Ammon's horn (tissue), 1 donor: ENCODE measurements at places on chromosomes 11 and 22.

- DNase-seq: no peak
Observed at GRCh38 chr11:16759857-16760508, 21.5 kb downstream of the C11orf58 start.

- DNase-seq: no peak
Observed at GRCh38 chr11:61728940-61729219, 23.6 kb upstream of the MYRF start.

- DNase-seq: no peak
Observed at GRCh38 chr11:126871792-126872191, 128.8 kb downstream of the KIRREL3 start.

DNA sequence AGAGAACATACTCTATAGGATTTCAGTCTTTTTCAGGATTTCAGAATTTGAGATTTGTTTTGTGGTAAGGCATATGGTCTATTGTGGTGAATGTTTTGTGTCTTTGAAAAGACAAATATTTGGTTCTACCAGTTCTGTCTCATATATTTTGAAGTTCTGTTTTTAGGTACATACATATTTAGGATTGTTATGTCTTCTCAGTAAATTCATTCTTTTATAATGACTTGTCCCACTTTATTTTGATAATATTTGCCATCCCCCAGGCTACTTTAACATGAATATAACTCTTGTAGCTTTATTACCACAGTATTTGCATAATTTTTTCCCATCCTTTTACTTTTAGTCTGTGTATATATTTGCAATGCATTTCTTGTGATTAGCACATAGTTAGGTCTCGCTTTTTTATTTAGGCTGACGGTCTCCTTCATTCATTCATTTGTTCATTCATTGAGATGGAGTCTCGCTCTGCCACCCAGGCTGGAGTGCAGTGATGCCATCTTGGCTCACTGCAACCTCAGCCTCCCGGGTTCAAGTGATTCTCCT is 32.1 kb downstream of the MTMR3 start:
- no peak for DNase-seq

GRCh38 chr22:22789233-22789921 is 98.2 kb upstream of the IGLL5 start:
- no peak for DNase-seq

- no peak for DNase-seq
Observed at GRCh38 chr22:45422237-45422983, 8.9 kb downstream of the RIBC2 start.

GRCh38 chr11:19368726-19369375 is 128.1 kb upstream of the E2F8 start:
- DNase-seq: no peak

DNA sequence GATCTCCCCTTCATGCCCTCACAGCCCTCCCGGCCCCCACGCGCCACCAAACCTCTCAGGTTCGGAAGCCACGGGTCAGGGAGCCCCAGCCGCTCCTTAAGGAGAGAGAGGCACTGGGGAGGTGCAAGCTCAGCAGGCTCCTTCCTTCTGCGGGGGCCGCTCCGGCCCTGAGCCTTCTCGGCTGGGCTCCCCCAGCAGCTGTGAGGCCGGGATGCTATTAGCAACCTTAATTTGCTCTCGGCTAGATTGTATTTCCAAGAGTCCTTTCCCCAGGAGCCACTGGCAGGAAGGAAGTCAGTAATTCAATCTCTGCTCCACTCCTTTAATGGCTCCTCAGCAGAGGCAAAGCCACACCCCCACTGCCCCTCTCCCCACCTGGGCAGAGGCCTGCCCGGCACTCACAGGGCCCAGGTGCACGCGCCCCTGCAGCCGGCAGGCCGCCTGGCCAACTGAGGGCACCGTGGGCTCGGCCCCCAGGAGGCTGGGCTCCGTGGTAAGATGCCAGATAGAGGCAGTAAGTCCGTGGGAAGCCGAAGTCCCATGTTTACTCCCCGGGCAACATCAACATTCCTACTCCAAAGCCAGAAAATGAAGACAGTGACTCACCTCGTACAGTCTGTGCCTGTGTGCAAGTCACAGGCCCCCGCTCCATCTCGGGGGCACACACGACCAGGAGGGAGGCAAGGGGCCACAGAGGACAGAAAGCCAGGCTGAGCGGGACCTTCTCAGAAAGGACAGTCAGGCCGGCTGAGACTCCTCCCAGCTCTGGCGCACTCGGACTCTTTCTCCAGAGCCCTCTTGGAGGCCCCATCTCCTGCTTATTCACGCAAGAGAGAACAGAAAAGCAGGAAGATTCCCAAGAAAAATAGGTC is 5.2 kb downstream of the IGSF9B start:
- DNase-seq: no peak

- no peak for DNase-seq
Observed at GRCh38 chr11:78652843-78653239, 78.2 kb upstream of the NARS2 start.

GRCh38 chr11:75558939-75559843 is 2.9 kb upstream of the SERPINH1 start:
- no peak for DNase-seq

DNA sequence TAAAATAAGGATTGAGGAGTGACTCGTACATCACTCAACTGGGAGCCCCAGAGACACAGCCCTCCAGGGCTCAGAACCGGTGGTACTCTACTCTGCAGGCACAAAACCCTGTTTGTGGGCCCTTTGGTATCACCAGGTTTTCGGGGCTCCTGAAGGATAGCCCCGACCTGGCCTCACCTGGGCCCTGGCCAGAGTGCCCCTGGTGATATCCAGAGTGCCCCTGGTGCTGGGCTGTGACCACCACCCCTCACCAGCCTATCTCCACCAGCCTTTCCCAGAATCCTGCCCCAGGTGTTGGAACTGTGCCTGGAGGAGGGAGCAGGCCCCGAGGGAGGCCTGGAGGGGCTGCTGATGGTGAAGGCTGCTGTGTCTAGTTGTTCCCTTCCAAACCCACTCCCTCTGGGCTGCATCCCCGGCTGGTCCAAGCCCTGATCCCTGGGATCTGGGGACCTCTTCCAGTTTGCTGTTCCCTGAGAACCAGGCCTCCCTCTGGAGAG is 2.2 kb upstream of the GGT5 start:
- no peak for DNase-seq

DNA sequence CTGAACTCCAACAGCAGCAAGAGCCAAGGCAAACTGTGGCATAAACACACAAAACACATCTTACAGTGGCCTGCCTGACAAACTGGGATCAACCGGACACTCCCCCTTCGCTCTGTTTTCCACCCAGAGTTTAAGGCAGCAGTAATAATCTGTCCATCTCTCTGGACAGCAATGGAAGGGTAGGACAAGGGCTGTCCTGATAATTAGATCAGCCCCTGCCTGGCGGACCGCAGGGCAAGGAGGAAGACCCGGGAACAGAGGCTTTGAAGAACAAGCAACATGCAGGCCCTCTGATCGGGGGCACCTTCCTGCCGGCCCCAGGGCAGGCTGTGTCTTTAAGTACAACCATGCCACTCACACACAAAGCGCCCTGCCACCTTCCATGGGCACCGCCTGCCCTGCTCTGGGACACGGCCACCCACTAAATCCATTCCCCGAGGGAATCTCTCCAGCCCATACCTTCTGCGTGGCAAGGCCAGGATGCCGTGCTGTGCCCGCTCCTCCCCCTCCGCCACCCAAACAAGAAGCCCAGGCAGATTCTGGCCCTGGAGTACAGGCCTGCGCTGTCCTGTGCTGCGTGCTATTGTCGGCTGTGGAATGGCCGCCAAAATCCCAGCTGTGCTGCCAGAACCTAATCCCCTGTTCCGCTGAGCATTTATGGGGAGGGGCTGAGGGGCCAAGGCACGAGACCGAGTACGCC is 38.8 kb downstream of the NUMA1 start:
- DNase-seq: peak; percentile 91

GRCh38 chr11:16049611-16050010 is 306.7 kb downstream of the SOX6 start:
- DNase-seq: no peak

- DNase-seq: no peak
Observed at GRCh38 chr22:22346401-22347107, 102.0 kb downstream of the VPREB1 start.

GRCh38 chr11:83449338-83449913 is 163.3 kb upstream of the CCDC90B start:
- no peak for DNase-seq

DNA sequence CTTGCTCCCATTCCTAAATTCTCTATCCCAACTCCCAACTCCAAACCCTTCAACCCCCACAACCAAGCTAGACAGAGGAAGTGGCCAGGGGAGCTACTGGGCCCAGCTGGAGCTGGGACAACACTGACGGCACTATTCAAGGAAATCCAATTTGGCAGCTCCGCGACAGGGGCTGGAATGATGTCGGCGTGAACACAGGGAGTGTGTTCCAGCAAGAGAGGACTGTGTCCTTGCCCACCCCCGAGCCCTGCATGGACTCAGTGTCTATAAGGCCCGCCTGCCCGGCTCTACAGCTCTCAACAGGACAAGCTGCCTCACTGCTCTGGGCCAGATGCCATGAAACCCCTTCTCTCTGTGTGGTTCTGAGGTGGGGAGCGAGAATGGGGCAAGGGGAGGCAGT is 11.3 kb downstream of the PCSK7 start:
- DNase-seq: peak; percentile 79

DNA sequence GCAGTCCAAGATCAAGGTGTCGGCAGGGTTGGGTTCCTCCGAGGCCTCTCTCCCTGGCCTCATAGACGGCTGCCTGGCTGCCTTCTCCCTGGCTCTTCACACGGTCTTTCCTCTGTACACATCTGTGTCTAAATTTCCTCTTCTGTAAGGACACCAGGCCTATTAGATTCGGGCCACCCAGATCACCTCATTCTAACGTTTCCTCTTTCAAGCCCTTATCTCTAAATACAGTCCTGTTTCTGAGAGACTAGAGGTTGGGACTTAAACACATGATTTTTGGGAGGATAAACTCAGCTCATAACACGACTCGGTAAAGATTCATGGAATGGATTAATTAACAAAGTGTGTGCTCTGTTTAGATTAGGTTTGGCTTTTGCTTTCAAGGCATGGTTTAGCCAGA is 136.0 kb upstream of the SORL1-AS1 start:
- DNase-seq: no peak

DNA sequence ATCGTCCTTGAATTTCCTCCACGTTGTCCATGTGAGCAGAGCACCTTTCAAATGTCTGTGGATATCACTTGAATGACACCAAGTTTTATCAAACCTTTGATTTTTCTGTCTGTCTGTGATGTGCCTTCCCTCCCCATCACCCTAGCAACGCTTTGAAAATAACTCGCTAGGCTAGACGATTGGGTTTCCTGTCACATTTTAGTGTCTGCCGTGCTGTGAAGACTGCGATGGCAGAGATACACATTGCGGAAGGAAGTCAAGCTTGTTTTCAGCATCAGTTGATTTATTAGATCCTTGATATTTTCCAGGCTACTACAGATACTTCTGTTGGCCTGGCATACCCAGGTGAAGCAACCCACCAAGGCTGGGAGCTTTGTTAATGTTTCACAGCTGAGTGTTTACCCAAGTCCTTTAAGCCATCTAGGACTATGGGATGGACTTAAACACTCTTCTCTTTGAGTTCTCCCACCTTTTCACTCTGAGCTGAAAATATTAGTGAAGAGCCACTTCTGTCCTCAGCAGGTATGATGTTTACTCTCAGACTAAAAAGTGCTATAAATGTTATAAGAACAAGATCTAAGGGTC is 93.6 kb upstream of the CD44 start:
- DNase-seq: peak; percentile 56

- DNase-seq: no peak
Observed at GRCh38 chr11:24635588-24636290, 138.9 kb downstream of the LUZP2 start.

GRCh38 chr22:32791056-32791455 is 10.4 kb upstream of the TIMP3 start:
- DNase-seq: no peak

DNA sequence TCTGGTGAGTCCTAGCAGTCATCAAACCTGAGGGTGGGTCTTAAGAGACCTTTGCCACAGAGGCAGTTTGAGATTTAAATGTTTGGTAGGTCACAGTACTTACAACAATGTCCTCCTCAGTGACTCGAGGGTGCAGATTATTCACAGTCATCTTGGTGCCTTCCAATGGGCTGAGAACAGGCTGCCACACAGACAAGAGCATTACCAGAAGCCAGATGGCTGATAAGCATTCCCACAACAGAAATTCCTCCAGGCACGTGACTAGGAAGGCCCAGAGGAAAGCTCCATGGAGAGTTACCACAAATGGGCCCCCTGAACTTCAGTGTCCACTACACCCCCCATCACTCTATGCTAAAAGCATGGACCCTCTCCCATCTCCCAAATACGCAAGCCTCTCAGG is 19.2 kb downstream of the POLDIP3 start:
- no peak for DNase-seq

GRCh38 chr11:114131461-114131864 is 72.0 kb downstream of the ZBTB16 start:
- peak; percentile 74 for DNase-seq

DNA sequence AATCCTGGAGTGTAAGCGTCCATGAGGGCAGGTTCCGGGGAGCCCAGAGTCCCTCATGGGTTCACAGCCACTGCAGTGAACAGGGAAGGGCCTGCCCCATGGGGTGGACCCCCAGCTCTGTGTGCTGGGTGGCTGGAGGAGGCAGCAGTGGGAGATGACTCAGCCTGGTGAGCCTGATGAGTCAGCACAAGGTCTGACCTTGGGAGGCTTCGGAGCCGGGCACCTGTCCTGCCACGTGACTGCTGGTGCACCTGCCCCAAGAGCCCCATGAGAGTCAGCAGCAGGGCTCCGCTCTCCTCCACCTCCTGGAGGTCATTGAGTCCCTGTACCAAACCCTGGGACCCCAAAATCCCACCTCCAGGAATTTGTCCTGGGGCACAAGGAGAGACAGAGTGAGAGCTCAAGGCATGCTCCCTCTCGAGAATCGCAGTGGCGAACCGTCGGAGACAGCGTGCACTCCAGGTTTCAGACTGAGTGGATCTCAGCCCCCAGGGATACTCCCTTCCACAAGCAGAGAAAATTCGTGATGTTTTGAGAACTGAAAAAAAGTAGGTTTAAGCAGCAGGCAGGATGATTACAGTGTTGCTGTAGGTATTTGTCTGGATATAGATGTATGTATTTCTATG is 1221.7 kb downstream of the BRD1 start:
- no peak for DNase-seq

DNA sequence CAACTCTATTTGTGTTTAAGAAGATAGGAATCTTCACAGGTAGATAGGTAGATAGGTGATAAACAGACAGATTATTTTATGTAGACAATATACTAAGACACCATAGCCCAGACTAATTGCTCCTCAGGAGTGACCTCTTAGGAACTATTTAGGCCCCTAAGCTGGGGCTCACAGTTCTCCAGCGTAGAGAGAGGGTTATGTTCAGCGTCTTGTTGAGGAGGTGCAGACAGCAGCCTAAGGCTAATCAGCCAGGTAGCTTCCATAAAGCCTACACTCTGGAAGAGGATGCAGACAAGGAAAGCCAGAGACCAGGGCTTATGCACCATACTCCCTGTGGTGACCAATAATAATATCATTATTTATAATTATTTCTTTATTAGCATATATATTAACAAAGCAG is 705.2 kb downstream of the LRRC4C start:
- no peak for DNase-seq

GRCh38 chr22:32828150-32828549 is 26.6 kb downstream of the TIMP3 start:
- no peak for DNase-seq

DNA sequence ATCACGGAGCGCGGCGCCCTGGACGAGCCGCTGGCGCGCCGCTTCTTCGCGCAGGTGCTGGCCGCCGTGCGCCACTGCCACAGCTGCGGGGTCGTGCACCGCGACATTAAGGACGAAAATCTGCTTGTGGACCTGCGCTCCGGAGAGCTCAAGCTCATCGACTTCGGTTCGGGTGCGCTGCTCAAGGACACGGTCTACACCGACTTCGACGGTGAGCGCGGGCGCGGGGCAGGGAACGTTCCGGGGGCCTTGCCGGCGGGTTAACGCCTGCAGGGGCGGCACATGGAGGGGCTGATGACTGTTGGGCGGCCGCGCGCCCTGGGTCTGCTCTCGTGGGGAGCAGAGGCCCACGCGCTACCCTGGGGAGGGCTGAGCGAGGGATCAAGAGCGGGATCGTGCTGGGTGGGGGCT is 1.0 kb downstream of the PIM3 start:
- no peak for DNase-seq
